Urothelium cell line (cell line): ENCODE measurements at places on chromosomes 11 and 22.
A peak's percentile ranks its signal among the peaks of the same experiment; 100 is the strongest.

DNA sequence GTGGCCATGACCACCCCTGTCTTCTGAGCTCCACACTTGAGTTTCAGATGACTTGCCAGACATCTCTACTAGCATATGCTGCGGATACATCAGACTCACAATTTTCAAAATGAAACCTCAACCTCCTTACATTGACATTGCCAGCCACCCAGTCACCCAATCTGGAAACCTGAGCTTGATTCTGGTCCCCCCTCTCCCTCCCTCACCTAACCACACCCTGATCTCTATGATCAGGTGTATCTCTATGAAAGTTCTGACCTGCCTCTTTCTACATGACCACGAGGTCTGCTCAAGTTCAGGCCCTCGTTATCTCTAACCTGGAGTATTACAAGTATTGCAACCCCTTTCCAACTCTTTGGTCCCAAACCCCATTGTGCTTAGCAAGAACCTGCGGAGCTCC, 254.1 kb downstream of the KIRREL3 start:
- DNase-seq: no peak

- no peak for DNase-seq
Measured at GRCh38 chr22:49538006-49538405, 289.7 kb downstream of the BRD1 start.

DNA sequence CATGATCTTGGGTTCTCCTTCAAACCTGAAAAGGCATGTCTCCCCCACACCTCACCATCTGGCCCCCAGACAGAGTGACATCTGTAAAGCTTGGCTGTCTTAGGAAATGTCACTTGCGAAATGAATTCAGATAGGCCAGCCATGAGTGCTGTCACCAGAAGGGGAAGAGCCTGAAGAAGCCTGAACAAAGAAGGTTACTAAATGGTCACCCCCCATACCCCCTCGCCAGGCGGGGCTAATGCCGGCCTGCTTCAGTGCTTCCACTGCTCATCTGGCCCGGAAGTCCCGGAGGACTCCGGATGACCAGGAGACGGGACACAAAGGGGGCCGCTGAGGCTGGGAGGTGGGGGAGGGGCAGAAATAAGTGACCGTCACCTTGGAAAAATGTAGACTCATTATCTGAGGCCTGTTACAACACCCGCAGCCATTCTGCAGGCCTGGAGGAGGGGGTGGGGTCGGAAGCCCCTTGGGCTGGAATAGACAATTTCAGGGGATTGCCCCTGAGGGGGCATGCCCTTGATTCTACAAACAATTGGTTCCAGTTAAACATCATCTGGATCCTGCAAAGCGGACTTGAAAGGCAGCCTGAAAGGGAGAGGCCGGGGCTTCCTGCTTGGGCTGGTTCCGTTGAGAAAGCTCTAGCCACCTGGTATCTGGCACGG, 43.2 kb downstream of the NAT10 start:
- no peak for DNase-seq

- DNase-seq: peak; percentile 23
Measured at GRCh38 chr11:99015634-99016454, 4.9 kb upstream of the CNTN5 start.

- DNase-seq: no peak
Measured at GRCh38 chr11:88508759-88509581, 171.4 kb upstream of the CTSC start.

- DNase-seq: peak; percentile 22
Measured at GRCh38 chr11:97269527-97269926, 879.7 kb downstream of the JRKL start.

DNA sequence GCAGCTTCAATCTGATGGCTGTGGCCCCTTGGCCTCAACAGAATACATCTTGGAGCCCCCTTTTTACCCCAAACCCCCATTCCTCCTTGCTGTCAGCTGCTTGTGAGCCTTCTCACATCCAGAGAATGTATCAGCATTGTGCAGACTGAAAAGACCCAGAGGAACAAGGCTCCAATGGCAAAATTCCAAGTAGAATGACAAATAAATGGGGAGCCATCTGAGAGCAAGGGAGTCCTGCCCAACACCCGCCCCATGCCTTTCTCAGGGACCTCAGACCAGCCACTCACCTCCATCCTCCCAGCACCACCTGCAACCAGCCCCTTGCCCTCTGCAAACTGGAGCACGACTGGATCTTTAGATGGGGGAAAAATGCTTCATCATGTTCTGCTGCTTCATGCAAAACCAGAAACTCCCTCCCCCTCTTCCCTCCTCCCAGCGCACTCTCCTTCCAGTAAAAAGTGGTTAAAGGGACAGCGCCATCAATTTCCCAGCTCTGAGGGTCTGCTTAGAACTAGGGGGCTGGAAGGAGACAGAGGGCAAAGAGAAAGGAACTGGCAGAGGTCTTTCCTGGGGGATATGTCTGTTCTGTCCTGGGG, 2.2 kb upstream of the NEFH start:
- no peak for DNase-seq

DNA sequence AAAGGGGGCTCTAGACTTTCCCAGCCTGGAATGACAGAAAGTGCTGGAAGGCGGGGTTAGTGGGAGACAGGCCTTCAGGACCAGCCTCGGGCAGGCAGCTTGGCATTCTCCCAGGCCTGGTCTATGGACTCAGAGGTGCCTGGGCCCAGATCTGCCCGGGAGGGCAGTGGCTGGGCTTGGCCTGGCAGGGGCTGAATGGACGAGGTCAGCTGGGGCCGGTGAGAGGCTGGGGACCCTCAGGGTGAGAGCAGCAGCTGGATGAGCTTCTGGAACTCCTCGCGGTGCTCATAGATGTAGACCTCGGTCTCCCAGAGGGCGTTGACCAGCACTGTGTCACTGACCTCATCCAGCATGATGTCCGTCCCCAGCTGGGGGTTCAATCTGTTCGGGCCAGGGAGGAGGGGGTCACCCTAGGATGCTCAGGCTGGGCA, 1.5 kb upstream of the BAIAP2L2 start:
- no peak for DNase-seq

- no peak for DNase-seq
Measured at GRCh38 chr22:43859176-43859575, 3.1 kb downstream of the SULT4A1 start.

DNA sequence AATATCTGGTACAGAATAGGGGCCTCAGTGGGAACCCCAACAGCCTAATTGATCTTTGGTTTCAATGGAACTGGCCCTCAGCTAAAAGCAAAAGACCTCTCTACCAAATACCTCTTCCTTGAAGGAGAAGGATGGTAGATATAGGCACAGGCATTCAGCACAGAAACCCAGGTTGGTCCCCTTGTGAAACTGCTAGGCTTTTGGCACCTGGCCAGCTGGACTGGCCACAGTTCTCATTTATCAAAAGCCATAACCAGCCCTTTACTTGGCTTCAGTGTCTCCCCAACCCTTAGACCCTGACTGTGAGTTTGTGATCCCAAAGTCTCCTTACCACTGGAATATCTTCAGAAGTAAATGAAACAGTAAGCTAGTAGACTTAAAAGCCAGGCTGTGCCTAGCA, 152.9 kb downstream of the TENM4 start:
- no peak for DNase-seq

DNA sequence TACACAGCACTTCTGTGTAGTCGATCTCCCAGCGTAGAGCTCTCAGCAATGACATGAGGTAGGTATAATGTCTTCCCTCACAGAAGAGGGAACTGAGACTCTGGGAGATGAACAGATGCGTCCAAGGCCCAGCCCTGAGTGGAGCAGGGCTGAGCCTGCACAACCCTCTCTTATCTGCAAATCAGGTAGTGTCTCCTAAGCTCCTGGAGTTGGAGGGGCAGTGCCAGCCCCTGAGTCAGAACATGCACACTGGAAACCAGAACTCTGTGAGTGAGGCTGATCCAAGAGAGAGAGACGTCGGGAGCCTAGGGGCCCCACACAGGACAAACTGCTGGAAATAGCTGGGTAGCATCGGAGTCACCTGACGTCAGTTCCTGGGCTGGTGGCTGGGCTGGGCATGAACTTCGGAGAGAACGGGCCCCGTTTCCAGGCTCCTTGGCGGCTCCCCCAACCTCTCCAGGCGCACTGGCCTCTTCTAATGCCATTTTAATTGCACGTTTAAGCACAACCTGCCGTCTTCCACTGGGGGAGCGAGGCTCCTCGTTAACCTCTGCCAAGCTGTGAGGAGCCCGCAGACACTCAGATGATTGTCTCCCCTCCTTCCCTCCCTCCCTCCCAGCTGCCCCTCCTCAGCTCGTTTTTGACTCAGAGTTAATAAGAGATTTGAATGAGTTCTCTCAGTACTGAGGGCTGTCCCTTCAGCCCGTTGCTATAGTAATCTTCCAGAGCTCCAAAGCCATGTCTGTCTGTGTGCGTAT, 191.2 kb upstream of the TBCEL start:
- DNase-seq: no peak

DNA sequence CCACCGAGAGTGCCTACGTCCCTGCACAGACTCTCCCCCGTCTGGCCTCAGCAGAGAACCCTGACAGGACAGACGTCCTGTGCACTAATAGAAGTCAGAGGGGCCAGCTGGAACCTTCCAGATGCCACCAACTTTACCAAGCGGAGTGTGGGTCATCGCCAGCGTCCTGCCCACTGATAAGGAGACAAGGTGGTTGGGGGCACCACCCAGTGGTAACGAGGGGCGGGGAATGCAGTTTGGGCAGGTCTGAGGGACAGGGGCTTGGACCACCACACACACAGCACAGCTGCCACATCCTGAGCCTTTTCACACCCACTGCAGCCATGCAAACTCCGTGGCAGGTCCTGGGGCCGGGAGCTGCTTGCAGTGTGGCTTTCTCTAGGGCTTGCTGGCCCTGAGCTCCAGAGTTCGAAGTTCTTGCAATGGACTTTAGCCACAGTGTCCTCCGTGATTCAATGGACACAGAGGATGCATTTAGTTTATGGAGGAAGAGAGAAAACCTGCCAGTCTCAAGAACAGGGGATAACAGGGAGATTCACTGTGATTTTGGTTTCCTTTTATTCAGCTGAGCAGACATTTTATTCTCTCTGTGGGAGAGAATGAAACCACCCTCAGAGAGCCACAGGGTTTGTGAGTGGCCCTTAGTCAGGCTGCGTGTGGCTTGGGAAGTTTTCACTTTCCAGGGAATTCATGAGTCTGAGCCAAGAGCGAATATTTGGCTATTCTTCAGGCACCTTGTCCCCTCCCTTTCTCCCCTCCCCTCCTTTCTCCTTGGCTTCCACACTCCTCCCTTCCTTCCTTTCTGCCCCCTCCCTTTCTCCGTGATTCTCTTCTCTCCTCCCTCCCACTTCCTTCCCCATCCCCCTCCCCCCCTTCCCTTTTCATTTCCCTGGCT, 13.1 kb downstream of the MRGPRG start:
- DNase-seq: no peak

GRCh38 chr11:73198677-73199076, 19.4 kb upstream of the P2RY2 start:
- peak; percentile 44 for DNase-seq

DNA sequence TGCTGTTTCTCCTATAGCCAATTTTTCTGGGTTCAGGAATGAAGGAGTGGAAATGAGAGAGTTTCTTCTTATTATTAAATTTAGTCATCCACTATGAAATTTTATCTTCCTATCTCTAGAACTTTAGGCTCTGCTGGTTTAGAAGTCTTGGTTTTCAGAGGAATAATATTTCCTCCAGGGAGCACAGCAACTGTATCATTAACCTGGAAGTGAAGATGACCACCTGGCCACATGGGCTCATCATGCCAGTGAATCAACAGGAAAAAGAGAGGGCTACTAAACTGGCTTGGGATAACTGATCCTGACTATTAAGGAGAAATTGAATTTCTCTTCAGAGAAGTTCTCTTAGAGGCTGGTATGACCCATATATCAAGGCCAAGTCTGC, 44.4 kb downstream of the ADM start:
- DNase-seq: no peak

DNA sequence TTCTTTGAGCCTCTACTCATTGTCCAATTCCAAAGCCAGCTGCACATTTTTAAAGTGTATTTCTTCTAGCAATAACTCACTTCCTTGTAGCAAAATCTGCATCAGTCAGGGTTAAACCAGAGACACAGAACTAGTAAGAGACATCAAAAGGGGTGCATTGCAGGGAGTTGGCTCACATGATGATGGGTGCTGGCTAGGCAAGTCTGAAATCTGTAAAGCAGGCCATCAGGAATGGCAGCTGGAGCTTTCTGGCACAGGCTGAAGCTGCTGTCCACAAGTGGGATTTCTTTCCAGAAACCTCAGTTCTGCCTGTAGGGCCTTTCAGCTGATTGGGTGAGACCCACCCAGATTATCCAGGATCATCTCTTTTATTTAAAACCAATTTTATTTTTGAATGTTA, 698.1 kb downstream of the NTM start:
- no peak for DNase-seq

DNA sequence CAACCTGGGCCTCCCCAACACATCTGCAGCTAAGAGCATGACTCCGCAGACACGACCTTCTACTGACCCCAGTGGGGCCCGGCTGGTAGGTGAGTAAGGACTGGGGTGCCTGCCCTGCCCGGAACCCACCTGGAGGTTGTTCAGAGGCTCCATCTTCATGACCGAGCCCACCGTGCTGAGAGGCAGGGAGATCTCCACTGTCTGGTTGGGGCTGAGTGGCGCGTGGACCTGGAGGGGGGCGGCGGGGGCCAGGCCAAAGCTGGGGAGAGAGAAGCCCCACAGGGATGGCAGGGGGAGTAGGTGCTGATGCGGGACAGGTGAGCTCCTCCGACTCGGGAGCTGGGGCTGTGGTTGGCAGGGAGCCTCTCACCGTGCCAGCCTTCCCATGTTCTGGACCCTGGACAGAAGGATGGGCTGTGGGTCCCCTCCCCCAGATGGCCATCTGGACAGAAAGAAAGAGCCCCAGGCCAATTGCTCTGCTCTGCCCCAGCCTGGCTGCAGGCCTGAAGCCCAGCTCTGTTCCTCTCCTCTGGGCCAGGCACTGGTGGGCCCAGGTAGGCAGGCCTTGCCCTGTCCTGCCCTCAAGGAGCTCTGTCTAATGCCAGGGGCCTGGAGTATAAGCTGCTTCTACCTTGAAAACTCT, 16.3 kb upstream of the RASL10A start:
- DNase-seq: no peak

DNA sequence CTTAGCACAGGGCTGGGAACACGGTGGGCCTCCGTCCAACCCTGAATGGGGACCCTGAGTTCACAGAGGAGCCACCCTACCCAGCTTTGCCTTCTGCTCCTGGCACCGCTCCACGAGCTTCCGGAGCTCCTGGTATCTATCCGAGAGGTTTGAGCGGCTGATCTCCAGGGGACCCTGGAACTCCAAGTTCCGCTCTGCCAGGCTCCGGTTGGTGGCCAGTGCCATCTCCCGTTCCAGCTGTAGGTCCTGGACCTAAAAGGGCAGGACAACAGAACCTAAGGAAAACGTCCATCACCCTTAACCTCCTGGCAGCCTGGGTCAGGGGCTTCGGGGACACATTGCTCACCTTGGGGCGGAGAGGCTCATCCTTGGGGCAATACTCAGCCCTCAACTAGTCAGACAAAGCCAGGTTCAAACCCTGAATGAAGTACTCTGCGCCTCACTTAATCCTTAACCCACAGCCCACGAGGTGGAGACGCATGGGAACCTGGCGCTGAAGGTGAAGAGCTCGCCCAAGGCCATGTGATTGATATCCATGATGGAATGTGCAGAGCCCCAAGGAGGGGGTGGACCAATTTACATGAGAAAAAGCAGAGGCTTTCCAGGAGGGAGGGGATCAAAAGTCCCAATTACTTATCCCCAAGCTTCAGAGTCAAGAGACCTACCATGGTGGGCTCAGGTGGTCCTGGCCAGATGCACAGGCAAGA, 27.1 kb downstream of the VPS37C start:
- DNase-seq: no peak
